ENCODE measurements at places on chromosomes 2 and 18.

DNA sequence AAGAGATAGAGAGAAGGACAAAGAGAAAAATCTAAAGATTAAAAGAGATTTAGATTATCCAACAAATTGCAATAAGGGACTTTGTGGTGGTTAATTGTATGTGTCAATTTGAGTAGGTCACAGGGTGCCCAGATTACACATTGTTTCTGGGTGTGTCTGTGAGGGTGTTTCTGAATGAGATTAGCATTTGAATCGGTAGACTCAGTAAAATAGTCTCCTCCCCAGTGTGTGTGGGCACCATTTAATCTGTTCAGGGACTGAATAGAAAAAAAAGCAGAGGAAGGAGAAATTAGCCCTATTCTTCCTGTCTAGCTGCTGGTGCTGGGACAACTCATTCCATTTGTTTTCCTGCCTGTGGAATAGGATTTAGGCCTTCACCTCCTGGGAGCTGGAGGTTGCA lies 339.8 kb upstream of the EPHA4 start:
- DNase-seq: no peak

DNA sequence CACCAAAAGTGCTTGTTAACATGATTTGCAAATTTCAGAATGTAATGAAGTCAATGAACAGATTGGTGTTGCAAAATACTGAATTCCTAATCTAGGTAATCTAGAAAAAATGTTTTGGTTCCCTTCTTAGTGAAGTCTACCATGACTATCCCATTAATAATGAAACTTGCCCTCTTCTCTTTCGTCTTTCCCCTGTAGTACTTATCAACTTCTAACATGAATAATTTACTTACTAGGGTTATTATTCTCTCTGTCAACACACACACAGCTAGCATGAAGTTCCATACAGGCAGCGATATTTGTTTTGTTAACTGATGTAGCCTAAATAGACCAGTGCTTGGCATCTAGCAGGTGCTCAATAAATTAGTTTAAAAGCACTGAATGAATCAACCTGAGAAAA lies 160.2 kb downstream of the NCK2 start:
- no peak for DNase-seq

DNA sequence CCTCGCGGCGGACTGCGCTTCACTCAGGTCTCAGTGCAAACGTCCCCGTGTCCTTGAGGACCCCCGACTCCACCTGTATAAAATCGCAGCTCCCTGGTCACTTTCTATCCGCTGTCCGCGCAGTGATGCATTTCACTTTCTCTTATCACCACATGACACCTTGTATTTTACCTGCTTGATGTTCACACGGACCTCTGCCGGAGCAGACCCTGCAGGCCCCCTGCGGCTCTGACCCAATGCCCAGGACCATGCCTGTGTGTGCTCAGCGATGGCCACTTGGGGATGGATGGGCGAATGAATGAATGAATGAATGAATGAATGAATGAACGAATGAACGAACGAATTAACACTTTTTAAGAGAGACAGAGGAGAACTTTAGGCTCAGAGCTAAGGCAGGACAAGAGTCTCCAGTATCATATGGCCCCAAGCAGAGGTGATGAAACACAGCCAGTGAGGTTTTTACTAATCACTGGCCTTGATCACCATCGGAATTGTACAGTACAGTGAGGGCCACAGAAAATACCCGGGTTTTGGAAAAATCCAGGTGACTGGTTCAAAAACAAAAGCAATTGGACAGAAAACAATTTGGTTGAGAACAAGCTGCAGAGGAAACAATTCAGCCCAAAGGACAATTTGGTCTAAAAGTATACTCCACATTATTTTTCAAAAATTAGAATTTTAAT lies 12.3 kb downstream of the ASPRV1 start:
- no peak for DNase-seq

- DNase-seq: no peak
Measured at GRCh38 chr2:105042189-105042588, 4.3 kb downstream of the MRPS9 start.

DNA sequence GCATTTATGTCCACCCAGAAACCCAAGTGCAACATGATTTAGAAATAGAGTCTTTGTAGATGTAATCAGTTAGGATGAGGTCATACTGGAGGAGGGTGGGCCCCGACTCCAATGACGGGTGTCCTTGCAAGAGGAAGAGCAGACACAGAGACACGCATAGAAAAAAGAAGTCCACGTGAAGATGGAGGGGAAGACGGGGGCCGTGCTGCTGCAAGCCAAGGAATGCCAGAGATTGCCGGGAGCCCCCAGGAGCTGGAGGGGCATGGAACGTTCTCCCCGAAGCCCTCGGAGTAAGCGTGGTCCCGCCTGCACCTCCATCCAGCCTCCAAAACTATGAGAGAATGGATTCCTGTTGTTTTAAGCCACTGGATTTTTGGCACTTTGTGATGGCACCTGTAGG lies 51.6 kb downstream of the PTGR3 start:
- no peak for DNase-seq

- DNase-seq: no peak
Measured at GRCh38 chr2:100852447-100852846, 32.5 kb downstream of the NPAS2 start.

- no peak for DNase-seq
Measured at GRCh38 chr2:234722176-234722575, 225.3 kb upstream of the ARL4C start.

DNA sequence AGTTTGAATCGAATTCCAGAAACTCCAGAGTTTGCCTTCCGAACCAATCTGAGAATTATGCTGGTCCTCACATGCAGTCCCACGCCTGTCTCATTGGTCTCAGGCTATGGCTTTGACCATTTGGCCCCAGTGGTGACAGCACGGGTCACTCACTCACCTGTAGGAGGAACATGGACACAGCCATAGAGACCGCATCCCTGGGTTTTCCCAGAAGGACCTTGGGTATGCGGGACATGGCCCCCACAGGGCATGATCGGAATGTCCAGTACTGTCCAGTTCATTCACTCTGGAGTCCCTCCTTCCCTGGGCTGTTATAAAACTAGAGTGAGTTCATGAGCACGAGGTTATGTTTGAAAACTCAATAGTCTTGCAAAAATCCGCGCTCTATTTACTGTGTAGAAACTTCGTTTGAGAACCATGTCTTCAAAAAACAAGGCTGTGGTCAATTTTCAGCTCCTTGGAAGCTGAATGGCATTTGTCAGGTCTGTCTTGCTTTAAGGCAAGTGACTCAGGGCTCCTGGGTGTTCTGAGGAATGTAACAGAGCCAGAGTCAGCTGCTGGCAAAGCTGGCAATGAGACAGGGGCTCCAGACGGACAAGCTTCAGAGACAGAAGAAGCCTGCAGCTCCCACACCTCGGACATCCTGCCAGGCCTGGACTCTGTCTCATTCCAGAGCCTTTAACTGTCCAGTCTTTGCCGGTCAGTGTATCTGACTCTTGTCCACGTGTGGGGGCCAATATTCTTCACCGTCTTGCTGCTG lies 86.7 kb upstream of the TMEM18 start:
- no peak for DNase-seq

DNA sequence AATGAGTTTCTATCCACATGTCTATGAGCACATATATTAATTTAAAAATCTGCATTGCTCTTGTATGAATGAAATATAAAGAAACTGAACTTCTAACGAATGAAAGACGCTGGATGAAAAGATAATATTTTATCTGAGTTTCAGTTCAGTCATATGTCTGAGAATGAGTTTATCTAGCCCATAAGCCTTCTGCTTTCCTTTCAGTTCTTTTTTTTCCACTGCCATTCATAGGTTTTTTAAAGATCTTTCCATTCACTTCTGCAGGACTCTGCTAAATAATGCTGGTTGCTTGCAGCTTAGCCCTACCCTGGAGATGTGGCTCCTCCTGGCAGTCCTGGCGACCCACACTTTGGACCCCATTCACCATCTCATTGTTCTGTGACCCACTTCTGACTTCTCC lies 109.0 kb downstream of the BCL2 start:
- DNase-seq: no peak

DNA sequence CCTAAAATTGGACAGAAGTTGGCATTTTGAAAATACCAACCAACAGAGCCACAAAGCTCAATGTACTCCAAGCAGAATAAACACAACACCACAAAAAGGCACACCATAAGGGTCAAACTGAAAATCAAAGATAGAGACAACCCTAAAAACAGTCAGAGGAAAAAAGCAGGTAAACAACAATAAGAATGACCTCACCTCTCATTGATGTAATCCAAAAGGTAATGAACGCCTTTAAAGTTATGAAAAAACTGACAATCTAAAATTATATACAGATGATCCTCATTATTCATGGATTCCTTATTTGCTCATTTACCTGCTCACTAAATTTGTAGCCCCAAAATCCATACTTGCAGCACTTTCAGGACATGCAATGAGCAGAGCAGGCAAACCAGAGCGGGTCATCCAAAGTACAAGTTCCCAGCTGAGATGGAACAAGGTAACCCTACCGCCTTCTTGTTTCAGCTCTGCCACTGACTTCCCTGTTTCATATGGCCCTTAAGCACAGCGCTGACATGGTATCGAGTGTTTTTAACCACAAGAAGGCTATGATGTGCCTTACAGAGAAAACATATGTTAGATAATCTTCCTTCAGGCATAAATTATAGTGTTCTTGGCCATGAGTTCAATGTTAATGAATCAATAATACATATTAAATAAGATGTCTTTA lies 17.0 kb downstream of the RTN4 start:
- DNase-seq: no peak

DNA sequence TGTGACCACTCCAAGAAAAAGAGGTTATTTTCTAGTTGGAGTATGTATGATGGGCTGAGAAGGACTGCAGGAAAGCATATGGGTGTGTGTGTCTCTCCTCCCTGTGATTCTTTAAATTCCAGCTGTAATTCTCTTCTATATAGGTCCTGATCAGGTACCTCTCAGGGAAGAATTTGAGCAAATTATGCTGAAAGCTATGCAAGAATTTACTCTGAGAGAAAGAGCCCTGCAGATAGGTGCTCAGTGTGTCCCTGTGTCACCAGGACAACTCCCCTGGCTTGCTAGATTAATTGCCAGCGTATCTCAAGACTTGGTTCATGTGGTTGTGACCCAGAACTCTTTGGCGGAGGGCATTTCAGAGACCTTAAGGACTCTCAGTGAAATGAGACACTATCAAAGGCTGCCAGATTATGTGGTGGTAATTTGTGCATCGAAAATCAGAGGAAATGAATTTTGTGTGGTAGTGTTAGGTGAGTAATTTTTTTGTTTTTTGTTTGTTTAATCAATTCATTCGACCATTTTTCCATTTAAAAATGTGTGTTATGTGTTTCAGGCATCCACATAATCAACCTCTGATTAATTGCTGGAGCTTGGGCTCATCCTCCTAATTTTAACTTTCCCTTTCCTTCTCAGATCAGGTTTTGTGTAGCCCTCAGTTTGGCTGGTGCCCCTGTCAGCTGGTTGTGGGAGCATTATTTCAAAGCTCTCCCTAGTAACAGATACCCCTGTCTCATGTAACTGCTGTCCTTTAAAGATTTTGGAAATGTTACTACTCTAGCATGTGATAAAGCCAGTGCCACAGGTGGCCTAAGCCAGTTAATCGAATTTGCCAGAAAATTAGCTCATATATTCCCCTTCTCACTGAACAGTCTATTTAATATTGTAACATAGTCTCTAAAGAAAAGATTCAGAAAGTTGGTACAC lies 150.9 kb downstream of the ESCO1 start:
- no peak for DNase-seq
